ENCODE measurements at places on chromosomes 16 and 17.

- no peak for DNase-seq
Observed at GRCh38 chr17:59783221-59784047, 76.0 kb downstream of the VMP1 start.

- peak; percentile 41 for DNase-seq
Observed at GRCh38 chr16:10737068-10737625, 6.5 kb upstream of the NUBP1 start.

GRCh38 chr16:69057400-69058378, 47.8 kb upstream of the HAS3 start:
- DNase-seq, result no peak

- no peak for DNase-seq
Observed at GRCh38 chr17:1043601-1044251, 46.8 kb downstream of the TIMM22 start.

DNA sequence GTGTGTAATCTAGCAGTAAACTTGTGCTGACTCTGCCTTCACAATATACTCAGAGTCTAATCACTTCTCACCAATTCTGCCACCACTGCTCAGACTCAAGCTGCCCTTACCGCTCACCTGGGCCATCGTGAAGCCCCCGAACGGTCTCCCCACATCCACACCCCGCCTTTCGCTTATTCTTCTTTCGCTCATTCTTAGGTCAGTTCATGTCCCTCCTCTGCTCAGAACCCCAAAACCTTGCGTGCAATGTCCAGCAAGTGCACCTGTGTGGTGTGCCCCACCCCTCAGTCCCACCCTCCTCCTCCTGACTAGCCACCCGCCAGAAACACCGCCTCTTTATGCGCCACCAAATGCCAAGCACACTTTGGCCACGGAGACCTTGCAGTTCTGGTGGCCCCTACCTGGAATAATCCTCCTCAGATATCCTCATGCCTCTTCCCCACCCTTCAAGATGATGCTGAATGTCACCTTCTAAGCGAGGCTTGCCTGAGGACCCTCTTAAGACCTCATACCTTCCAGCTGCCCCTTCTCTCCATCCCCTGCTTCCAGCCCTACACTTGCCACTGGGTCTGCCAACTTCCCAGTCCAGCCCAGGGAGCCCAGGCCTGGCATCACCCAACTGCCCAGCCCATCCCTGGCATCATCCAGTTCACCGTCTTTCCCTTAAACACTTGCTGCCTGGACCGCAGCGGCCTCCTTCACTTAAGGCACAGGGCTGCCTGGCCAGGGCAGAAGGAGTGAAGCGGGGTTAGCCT, 34.3 kb upstream of the RBFOX3 start:
- DNase-seq, result no peak

- peak; percentile 73 for DNase-seq
Observed at GRCh38 chr16:27199736-27200135, 3.6 kb upstream of the KDM8 start.

GRCh38 chr17:17073030-17073564, 30.8 kb downstream of the MPRIP start:
- no peak for DNase-seq

GRCh38 chr17:80260791-80261158, at the start of gene RNF213:
TSS of gene RNF213 (plus strand) at chr17:80260852. CDS start at chr17:80263682, 2,830 bp downstream.
- DNase-seq, result peak; percentile 68

- no peak for DNase-seq
Observed at GRCh38 chr16:78227855-78228254, 128.4 kb downstream of the WWOX start.

GRCh38 chr17:13740686-13741085, 139.0 kb upstream of the HS3ST3A1 start:
- DNase-seq, result no peak

DNA sequence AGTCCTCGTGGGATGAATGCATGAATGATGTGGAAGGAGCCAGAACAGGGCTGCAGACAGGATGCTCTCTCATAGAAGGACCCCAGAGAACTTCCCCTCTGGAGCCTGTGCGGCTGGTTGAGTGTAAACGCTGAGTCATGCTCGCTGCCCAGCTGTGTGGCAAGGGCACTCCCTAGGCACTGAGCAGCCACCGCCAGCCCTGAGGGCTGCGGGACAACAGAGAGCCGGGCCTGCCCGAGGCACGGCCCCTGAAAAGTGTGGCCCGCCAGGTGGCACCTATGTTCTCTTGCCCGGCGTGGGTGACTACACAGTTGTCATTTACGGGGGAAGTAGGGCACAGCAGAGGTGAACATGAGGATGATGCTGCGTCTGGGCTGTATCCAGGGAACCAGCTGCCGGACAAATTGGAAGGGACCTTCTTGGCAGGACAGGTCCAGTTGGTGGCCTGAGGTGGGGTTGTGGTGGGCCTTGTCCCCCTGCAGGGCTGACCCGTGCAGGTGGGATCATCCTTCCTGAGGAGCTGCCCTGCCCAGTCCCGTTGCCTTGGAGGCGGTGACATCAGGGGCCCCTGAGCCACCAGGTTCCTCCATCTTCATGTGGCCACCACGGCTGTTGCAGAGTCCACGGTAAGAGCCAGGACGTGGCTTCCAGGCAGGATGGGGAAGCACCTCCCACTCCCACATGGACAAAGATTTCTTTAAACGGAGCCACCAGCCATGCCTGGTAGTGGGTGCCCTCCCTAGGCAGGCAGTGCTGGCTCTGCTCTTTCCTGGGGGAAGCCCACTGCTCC, 94.8 kb upstream of the CBX4 start:
- DNase-seq, result no peak

Measured in GM19239 (cell line).